ENCODE measurements at places on chromosomes 7 and 10.
A peak's percentile ranks its signal among the peaks of the same experiment; 100 is the strongest.

DNA sequence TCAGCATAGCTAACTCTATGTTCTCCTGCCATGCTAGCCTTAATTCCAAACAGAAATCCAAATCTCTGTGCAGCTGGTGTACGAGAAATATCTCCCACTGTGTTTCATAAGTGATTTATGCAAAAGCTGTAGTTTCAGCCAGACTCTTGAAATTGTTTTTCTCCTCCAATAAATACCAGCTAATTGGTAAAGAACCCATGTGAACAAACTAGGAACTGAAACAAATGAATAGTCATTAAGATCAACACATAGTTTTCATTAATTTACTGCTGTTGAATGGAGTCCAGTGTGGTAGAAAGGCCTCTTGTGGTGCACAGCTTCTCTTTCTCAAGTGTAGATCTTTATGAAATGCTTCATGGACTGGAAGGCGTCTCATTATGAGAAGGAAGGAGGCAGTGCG is 18.4 kb downstream of the PPP1R17 start:
- DNase-seq = no peak

DNA sequence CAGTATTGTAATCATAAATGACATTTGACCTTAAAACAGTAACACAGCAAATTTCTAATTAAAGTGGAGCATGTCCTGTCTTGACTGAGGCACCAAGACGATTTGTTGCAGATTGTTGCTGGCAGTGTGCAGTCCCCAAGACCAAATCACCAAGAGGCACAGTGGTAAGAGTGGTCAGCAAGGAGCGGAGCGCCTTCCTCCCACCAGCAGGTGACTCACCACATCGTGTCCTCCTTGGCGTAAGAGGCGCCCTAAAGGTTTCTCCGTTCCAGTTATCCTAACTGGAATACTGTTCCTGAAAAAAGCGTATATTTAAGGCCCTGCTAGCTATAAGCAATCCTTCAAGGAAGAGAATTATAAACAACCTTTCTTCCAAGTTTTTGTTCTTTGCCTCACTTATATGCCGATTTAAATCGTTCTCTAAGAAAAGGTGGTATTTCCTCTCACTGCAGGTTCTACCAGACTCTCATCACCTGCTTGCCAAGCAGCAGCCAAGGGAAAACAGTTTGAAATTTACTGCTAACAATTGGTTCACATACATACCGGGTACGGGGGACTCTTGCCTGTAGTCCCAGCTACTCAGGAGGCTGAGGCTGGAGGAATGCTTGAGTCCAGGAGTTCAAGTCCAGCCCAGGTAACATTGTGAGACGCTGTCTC is 10.7 kb upstream of the REPIN1 start:
- no peak for DNase-seq

DNA sequence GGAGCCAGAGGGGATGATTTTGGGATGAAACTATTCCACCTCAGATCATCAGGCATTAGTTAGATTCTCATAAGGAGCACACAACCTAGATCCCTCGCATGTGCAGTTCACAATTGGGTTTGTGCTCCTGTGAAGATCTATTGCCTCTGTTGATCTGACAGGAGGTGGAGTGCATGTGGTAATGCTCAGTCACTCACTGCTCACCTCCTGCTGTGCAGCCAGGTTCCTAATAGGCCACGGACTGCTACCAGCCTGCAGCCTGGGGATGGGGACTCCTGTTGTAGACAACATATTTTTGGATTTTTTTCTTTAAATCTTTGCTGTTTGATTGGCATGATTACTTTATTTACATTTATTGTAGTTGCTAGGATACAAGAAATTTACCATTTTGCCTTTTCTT is 765.0 kb downstream of the INHBA start:
- DNase-seq = no peak

- DNase-seq = peak; percentile 73
These were observed 14.4 kb upstream of the CRYGN start for GRCh38 chr7:151454305-151454704.

GRCh38 chr10:4254101-4254994 is 469.3 kb upstream of the KLF6 start:
- peak; percentile 78 for DNase-seq

GRCh38 chr7:129990403-129991192 is 37.8 kb upstream of the UBE2H start:
- DNase-seq = peak; percentile 16

All from adipocyte (in vitro differentiated cells).